Ammon's horn (tissue), 1 donor: ENCODE measurements at places on chromosomes 5 and 9.

- DNase-seq = no peak
Measured at GRCh38 chr9:27198190-27198589, 89.2 kb downstream of the TEK start.

DNA sequence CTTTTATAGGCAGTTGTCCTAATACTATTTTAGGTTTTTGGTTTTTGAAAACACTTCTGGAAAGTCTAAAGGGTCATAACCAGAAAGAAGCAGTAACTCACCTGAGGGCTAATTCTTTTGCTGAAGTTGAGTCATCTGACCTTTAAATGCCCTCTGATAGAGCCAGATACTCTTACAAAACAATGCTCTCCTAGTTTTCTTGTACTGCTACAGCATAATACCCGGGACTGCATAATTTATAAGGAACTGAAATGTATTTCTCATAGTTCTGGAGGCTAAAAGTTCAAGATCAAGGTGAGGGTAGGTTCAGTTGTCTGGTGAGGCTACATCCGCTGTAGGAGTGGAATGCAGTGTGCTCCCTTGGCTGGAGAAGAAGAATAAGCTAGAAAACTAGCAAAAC is 670.3 kb downstream of the TLE4 start:
- no peak for DNase-seq

DNA sequence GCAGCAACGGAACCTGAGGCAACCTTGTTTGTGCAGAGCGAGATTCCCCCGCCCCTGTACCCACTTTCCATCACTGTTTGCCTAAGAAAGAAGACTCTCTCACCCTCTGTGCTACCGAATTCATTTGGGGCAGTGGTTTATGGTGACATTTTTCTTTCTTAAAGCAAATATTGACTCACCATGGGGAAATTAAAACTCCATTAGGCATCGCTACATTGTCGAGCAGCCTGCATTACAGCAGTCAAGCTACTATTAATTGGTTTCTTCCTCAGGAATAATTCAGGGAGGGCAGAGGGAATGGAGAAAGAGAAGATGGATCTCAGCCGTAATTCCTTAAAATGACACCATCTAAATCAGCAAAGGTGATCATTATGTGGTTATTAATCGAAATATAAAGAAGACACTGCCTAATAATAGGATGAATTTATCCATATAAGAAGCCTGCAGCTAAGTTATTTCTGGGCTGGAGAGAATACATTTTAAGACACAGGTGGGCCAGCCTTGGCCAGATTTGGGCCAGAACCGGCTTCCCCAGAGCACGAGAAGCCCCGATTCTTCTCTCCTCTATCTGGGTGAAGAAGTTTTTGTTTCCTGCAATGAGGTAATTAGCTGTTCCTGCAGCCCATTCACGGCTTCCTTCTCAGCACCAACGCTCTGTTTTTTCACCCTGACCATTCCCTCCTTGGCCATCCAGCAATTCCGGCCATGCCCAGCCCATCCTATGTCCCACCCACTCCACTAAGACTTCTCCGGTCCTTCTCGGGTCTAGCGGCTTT is 16.8 kb downstream of the CFAP77 start:
- no peak for DNase-seq

- no peak for DNase-seq
Measured at GRCh38 chr5:145949474-145949873, 13.1 kb downstream of the SH3RF2 start.

- DNase-seq = no peak
Measured at GRCh38 chr5:138107213-138107612, 23.4 kb downstream of the WNT8A start.

DNA sequence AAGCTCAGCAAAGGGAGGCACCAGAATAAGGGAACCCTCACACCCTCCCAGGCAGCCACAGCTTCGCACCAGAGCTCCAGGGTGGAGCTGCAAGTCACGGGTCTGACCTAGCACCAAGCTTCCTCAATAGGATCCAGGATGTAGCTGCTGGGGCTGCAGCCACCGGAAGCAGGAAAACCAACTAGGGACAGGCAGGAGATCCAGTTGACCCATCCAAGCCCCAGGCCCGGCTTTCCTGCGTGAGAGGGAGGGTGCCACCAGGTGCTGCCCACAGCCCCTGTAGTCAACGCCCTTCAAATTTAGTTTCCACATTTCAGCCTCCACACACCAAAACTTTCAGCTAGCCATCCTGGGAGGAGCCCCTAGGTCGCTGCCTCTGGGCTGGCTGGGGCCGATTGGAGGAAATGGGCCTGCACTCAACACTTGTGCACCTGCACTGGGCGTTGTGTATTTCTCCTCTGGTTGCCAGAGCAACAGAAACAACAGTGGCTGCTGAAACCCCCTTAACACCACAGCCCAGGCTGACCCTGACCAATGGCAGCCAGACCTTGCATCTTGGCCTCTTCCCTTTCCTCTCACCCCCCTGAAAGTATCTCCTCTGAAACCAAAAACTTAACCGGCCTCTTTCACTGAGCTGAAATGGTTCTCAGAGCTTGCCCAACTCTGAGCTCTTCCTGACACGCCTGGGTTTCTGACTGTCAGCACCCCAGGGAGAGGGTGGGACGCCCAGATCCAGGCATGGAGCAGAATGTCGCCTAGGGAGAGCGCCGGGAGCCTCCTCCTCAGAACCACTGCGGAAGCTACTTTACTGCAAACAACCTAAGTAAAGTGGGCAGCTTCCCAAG is 226.5 kb upstream of the MAP3K1 start:
- DNase-seq = no peak

GRCh38 chr5:18099261-18099660 is 465.0 kb downstream of the TAF11L14 start:
- DNase-seq = no peak

DNA sequence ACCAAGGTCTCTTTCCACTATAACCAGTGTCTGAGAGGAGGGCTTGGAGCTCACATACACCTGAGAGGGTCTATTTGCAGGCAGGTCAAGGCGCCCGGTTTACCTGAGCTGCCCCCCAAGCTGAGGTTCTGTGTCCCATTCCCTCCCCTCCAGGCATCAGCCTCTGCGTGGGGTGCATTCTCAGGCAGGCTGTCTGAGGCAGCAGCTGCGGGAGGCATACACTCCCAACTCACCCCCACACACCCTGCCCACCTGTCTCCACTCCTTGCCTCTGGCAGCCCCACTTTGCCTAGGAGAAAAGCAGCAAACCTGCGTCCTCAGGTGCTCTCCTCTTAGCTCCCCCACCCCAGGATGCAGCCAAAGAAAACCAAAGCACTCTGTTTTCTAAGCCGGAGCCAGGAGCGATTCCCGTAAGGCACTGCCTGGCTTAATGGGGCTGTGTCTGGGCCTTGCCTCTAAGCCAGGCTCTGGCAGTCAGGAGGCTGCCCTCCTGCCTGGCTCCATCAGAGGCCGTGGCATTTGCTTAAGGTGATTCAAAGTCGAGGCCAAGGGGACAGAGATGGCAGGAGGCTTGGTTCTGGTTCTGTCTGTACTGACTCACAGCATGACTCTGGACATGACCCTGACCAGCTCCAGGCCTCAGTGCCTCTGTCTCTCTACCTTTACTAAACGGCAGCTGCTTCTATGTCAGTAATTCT is 139.2 kb upstream of the TRIM32 start:
- no peak for DNase-seq

DNA sequence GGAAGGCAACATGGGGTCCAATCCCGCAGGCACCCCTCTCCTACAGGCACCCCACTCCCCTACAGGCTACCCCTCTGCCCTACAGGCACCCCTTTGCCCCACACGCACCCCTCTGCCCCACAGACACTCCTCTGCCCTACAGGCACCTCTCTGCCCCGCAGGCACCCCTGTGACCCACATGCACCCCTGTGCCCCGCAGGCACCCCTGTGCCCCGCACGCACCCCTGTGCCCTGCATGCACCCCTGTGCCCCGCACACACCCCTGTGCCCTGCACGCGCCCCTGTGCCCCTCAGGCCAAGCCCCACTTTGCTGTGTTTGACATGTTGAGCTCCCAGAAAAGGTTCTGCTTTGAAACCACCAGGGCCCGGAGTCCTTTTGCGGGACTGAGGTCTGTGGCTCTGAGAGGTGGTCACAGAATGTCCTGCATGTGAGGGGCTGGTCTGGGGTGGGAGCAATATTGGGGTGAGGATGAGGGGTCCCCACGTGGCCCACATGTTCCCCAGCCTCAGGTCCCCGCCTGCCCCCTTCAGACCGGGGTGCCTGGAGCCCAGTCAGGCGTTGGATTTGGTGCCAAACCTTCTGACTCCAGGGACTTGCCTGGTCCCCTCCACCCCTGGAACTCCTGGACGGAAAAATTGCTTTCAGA is 616 bp upstream of the QRFP start:
- DNase-seq = no peak

- peak; percentile 27 for DNase-seq
Measured at GRCh38 chr9:130535818-130536521, 43.4 kb upstream of the FUBP3 start.

- DNase-seq = no peak
Measured at GRCh38 chr5:15183520-15183919, 311.9 kb upstream of the ANKH start.

DNA sequence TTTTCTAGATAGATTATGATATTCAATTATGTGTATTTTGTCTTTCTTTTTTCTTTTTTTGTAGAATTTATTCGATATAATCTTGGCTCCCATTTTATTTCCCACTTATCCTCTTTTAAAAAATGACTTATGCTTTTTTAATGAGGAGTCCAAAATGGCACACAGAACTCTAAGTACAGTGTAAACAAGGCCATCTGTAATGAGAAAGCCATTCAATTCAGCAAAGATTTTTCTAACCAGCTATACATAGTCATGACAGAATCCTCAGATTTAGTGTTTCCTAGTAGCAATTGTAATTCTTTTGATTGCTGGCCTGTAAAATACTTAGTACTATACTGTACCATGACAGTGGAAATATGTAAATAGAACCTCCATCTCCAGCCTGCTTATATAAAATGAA is 651.4 kb downstream of the RAB3C start:
- no peak for DNase-seq

DNA sequence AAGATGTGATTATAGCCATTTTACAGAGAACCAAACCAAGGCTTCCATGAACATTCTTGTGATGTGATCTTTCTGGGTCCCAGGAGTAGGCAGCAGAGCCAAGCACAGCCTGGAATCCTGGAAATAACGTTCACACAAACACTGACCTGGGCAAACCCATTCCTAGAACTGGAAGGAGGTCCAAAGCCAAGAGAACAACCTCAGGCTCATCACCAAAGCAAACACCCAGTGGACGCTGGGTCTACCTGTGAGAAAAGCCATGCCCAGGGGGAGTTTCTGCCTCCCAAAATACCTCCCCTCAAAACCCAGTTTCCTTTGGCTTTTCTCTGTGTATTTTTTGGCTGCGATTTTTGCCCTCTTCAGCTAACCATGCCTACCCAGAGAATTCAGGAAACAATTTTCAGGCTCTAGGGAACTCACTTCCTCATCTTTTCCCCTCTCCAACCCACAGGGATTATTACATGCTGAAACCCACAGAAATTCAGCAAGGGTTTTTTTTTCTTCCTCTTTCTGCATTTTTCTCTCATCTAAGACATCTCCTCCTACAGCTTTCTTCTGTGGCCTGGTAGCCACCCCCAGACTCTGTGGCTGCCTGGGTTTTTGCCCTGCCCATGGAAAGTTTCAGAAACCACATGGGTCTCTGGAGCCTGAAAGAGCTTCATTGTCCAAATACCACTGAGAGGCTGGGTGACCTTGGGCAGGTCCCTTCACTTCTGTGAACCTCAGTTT is 75.0 kb downstream of the TNC start:
- DNase-seq = peak; percentile 11

DNA sequence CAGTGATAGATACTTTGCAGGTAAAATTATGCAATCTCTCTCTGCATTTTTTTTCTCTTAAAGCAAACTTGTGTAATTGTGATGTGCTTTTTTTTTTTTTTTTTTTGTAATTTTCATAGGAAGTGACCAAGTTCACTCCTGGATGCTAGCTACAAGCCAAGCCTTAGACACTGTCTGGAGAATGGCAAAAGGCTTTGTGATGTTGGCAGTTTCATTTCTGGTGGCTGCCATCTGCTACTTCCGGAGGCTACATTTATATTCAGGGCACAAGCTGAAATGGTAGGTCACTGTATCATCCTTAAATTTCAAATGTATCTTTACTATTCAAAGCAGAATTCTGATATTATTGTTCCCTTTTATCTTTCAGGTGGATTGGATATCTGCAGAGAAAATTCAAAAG is 19.3 kb downstream of the OTULINL start:
- DNase-seq = no peak

DNA sequence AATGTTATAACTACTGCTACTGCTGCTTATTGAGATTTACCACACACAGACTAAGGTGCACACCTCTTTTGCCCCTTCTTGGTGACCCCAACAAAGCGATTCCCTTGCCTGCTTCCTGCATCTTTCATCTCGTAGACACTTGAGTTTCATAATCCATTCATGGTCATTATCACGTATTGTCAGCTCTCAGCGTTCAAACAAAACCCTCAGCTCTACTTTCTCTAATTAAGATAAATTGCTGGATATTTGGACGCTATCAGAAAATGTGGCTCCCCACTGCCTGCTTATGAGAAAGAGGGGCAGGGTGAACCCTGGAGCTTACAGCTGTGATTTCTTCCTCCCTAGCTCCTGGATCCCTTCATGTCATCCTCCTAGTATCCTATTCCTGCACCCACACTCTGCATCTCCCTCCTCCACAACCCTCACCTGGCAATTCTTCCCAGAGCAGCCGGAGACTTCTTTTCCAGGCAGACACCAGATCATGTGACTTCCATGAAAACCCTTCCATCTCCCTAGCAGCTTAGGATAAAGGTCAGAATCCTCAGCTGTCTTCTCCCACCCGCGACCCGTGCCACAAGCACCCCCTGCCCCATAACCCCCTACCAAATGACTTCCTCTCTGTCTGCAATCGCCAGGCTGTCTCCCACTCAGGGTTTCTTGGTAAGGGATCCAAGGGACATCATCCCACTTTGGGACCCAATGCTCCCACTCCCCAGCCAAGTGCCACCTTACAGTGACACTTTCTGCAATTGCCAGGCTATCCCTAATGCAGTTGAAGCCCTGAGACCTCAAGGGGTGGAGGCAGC is 146.5 kb downstream of the NSG2 start:
- DNase-seq = no peak

DNA sequence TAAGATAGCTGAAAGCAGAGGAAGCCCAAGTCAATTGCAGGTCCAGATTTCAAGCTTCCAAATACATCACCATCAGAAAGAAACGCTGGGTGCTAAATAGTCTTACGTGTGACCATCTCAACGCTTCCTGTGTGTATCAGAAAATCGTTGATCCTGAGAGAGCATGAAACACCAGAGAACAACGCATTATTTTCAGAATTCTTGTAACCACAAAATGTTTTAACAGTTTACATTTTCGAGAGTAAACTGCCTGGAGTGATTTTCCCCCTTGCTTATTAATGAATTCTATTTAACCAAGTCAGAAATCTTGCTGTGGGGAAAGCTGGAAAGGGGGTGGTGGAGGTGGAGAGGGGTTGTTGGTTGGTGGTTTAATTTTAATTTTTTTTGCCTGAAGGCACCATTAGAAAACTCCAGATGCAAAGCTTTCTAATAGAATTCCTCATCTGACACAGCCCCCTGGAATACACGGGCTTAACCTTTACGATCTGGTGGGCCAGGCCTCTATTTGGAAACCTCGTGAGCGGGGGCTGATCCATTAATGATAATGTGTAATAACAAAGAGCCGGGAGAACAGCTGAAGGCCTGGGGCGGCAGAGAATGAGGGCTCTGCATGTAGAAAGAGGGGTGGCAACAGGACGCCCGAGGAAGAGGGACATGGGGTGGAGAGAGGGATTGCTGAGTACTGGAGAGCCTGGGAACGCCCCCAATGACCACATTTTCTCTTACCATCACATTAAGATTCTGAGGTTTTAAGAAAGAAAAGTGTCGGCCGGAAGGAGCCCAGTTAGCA is 124.5 kb upstream of the NFIB start:
- no peak for DNase-seq

- no peak for DNase-seq
Measured at GRCh38 chr9:79242489-79242888, 329.3 kb upstream of the TLE4 start.

GRCh38 chr5:73955271-73955846 is 329.4 kb downstream of the ARHGEF28 start:
- DNase-seq = peak; percentile 78
